Osteocyte (in vitro differentiated cells): ENCODE measurements at places on chromosomes 6 and 20. TPM values are rescaled to one million over a fixed set of nuclear protein-coding genes. Genes with fewer than 3 reads are reported as not detected.

- no peak for DNase-seq
These were observed 190.4 kb downstream of the MYLK4 start for GRCh38 chr6:2560140-2560818.

Gene EPPIN
- not detected in 2 replicates for total RNA-seq

Gene TOX2
- total RNA-seq = not detected in 2 replicates

- DNase-seq = no peak
These were observed 223.1 kb downstream of the BCAS1 start for GRCh38 chr20:53847139-53847836.

DNA sequence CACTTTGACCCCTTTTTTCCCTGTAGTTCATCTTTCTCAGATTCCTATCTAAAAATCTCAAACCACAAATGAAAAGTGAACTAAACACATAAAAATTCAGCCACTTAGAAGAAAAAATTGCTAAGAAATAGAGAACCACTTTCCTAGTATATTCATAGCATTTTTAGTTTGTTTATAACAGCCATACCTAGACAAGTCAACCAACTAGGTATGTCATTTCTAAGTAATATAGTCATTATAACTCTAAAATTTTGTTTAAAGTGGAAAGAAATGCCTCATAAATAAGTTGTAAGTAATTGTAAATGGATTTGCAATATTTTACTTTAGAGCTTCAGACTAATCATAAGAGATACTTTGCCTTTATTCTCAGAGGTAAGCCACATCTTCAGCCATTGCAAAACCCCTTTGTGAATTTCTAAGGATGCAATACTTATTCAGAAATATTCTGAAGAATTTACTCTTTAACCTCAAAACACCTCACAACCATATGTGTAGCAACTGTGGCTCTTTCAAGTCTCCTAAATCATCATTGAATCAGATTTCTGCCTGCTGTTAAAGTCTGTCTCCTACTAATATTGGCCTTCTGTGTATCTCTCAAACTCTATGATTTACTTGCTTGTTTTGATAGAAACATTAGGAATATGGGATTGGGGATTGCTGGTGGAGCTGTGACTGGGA, 6.9 kb upstream of the SUMO4 start:
- DNase-seq = no peak

DNA sequence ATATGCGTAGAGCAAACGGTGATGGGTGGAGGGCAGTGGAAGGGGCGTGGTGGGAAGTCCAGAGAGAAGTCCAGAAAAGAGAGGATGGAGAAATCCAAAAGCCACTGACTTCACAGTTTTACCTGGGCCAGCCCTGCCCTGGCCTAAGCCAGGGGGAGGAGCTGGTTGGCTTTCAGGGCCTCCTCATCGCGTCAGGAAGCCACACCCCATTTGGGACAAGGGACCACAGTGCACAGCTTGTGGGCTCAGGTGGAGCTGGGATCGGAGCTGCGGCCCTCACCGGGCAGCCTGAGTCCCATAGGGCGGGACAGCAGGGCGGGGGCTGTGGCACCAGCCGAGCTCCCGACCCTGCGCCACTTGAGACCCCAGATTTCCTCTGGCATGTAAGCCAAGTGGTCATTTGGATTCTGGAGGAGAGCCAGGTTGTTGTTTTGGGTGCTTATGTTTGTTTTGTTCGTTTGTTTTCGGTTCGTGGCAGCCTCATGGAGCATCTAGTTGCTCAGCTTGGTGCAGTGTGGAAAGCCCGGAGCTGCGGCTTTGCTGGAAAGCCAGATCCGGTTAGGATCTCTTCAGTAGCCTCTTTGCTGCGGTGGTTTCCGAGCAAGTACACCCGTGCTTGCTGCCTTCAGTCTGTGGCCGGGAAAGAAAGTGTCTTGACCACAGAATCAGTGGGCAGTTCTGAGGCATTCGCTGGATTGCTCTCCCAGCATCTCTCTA, 42.2 kb downstream of the RIOK1 start:
- no peak for DNase-seq

Gene TAP2
- 50.1 and 51.9 TPM in 2 replicates for total RNA-seq

Gene ERVFRD-1
- total RNA-seq = not detected in 2 replicates

Gene ENPP5
- total RNA-seq = not detected in 2 replicates

- no peak for DNase-seq
These were observed 277.3 kb downstream of the ZNF217 start for GRCh38 chr20:53316206-53316937.

DNA sequence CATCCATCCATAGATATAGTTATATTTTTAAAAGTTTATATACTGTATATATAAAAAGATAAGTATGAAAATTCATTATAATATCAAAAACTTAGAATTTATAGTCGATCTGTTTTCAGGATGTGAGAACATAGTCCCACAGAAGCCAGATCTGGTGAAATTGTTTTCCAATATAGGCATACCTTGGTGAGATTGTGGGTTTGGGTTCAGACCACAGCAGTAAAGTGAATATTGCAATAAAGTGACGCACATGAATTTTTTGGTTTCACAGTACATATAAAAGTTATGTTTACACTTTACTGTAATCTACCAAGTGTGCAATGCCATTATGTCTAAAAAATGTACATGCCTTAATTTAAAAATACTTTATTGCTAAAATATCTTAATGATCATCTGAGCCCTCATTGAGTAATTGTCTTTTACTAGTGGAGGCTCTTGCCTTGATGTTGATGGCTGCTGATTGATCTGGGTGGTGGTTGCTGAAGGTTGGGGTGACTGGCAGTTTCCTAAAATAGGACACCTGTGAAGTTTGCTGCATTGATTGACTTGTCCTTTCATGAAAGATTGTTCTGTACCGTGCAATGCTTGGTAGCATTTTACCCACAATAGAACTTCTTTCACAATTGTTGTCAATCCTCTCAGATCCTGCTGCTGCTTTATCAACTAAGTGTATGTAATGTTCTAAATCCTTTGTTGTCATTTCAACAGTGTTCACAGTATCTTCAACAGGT, 29.8 kb downstream of the AIG1 start:
- no peak for DNase-seq

Gene RSPO3
- total RNA-seq = 4.0 and 4.5 TPM in 2 replicates

- DNase-seq = no peak
These were observed 17.8 kb downstream of the TMEM30A start for GRCh38 chr6:75266716-75267291.

DNA sequence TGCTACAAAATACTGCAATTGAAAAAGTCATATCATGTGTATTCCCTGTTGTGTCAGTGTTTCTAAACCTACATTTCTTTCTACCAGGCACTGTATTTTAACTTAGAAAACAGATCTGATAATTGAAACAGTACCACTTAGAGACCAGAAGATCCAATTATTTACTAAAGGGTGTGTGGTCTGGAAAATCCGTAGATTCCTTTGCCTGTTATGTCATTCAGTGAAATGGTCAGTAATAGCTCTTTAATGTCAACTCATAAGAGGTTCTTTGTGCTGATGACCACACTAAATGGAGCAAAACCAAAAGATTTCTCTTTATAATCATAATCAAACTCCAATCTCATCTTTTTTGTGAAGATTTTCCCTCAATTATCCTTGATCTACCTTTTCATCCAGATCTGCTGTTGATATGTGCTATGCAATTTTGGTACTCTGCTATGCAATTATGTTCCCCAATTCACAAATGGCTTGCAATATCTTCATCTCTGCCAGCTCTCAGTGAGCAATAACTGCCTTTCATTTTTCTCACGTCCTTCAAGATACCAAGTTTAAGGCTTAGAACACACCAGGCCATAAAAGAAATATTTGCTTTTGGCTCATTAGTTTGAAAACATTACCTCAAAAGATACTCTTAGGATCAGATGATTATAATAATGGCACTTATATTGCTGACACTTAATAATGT, 165.5 kb downstream of the MOXD1 start:
- DNase-seq = no peak

Gene STMN3
- 32.0 and 33.2 TPM in 2 replicates for total RNA-seq

Gene OR12D3
- not detected in 2 replicates for total RNA-seq

DNA sequence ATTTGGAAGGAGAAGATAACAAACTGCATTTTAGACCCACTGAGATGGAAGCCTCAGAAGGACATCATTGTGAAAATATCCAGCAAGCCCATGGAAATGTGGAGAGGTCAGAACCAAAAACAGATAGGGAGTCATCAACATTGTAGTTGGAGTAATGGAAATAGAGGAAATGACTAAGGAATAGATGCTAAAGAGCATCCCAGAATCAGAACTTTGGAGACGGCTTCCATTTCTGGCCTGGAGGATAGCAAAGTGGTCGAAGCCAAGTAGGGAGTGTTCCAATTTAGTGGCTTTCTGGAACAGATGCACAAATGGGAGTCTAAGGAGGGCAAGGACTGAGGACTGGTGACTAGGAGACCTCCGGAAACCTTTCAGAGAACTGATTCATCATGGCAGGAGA, 3.6 kb downstream of the BEND6 start:
- DNase-seq = no peak

DNA sequence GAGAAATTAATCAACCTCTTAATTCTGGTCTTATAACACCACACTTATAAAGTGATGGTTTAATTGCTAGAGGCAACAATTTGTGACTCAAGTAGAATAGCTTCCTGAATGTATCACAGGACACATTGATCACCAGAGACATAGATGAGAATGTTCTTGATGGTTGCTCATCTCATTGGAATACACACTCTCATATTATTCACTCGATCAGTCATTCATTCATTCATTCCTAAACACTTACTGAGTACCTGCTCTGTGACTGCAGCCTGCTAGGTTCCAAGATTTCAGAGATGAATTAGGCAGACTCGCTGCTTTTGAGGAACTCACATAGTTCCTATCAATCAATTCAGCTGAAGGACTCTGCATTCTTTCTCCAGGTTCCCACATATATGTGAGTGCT, 365.1 kb upstream of the SOX4 start:
- DNase-seq = no peak

- DNase-seq = no peak
These were observed 15.9 kb downstream of the PRDM1 start for GRCh38 chr6:106102034-106102433.

- DNase-seq = no peak
These were observed 199.8 kb upstream of the CDH4 start for GRCh38 chr20:61052195-61052750.
